Smooth muscle cell of the pulmonary artery (primary cell): ENCODE measurements at places on chromosomes 16 and 17. TPM values are rescaled to one million over a fixed set of nuclear protein-coding genes. Genes with fewer than 3 reads are reported as not detected.

The EMP2 gene
- 13.0 and 32.8 TPM in 2 replicates for total RNA-seq

The ZNF200 gene
- 5.9 and 6.3 TPM in 2 replicates for total RNA-seq

The SMIM22 gene
- total RNA-seq, result not detected in 2 replicates

The CAVIN1 gene
- 538 and 866 TPM in 2 replicates for total RNA-seq

The VAC14 gene
- total RNA-seq, result 30.7 and 58.5 TPM in 2 replicates

The KRTAP4-4 gene
- total RNA-seq, result not detected in 2 replicates

The BICDL2 gene
- 0.40 and 0.46 TPM in 2 replicates for total RNA-seq

The KRT27 gene
- not detected in 2 replicates for total RNA-seq

The CLDN7 gene
- total RNA-seq, result 0.33 and 0.65 TPM in 2 replicates

The EFCAB13 gene
- 5.1 and 5.3 TPM in 2 replicates for total RNA-seq

The KRTAP4-9 gene
- not detected in 2 replicates for total RNA-seq

The PRSS33 gene
- not detected in 2 replicates for total RNA-seq

The CUEDC1 gene
- total RNA-seq, result 13.9 and 14.3 TPM in 2 replicates

The CCL13 gene
- total RNA-seq, result 3.9 TPM in 1 of 2 replicates, not detected in the other

The AOC2 gene
- 0.79 and 0.85 TPM in 2 replicates for total RNA-seq

The HAS3 gene
- 4.0 and 7.6 TPM in 2 replicates for total RNA-seq

The ABCA6 gene
- total RNA-seq, result 12.4 and 42.6 TPM in 2 replicates

The DDX42 gene
- total RNA-seq, result 66.3 and 76.8 TPM in 2 replicates

The HSD17B1 gene
- total RNA-seq, result 2.0 and 5.7 TPM in 2 replicates

The FADS6 gene
- total RNA-seq, result not detected in 2 replicates

The TEDC2 gene
- total RNA-seq, result 2.4 and 2.8 TPM in 2 replicates

The KCTD19 gene
- total RNA-seq, result under 0.01 and 0.03 TPM in 2 replicates
